Sigmoid colon (tissue), 7 donors: ENCODE measurements at places on chromosomes 16 and 17. TPM values are rescaled to one million over a fixed set of nuclear protein-coding genes. Genes with fewer than 3 reads are reported as not detected.

DNA sequence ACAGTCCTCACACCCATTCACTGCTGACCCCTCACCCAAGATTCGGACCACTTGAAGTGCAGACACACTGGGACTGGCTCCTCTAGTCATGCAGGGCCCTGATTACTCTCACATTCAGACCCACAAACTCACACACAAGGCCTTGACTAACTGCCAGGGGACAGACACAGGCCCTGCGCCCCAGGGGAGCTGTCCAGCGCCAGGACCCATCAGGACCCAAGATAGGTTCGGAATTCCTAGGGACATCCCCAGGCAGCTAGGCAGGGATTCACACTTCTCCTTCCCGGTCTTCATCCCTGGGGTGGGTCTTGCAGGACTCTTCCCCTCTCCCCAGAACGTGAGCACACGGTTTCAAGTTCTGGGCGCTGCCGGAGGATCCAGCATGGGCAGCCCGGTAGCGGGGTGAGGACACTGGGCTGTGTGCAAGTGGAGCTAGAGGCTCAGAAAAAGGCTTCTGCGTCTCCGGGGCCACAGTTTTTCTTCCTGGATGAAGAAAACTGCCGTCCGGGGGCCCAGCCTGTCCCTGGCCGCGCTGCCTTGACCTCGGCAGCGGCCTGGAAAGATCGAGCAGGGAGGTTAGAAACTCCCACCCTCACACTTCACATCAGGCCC lies 1.6 kb downstream of the SEZ6 start:
- DNase-seq = no peak

GRCh38 chr17:57861000-57861789 lies 11.4 kb upstream of the MRPS23 start:
- DNase-seq = peak; percentile 85

- peak; percentile 38 for DNase-seq
These were observed 24.7 kb downstream of the NTAN1 start for GRCh38 chr16:15031179-15031578.

- peak; percentile 25 for DNase-seq
These were observed 178.9 kb downstream of the TMEM132E start for GRCh38 chr17:34758316-34758715.

- no peak for DNase-seq
These were observed 32.5 kb downstream of the UBE2O start for GRCh38 chr17:76420356-76421043.

DNA sequence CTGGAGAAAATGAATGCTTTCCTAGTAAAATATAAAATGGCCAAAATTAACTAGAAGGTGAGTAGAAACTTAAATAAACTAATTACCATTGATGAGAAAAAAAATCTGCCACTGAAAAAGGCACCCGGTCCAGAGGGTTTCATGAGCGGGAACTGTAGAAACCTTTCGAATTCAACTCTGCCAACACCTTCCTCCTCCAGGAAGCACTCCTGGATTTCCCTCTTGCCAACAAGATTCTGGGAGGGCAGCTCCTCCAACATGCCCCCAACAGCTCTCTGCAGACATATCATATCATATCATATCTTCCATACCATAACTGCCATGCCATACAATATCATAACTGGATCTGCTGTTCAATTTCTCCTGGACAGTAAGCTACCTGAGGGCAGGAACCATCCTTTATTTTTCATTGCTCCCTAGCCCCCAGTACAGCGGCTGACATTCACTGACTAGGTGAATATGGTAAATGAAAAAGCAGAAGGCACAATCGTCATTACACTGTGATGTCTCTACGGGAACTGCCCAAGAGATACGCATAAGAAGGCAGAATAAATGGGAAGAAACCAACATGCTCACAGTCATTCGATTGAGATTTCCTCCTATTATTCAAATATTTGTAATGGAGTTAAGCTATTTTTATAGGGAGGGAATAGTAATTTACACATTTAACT lies 9.2 kb downstream of the ARHGAP27 start:
- no peak for DNase-seq

GRCh38 chr16:58418601-58419000 lies 26.3 kb downstream of the GINS3 start:
- no peak for DNase-seq

The OR4D2 gene
- polyA plus RNA-seq = not detected

The SYNRG gene
- 7.4 TPM for polyA plus RNA-seq

The TPSD1 gene
- 0.71 TPM for polyA plus RNA-seq

The SLC2A4 gene
- 7.9 TPM for polyA plus RNA-seq

The NDE1 gene
- polyA plus RNA-seq = 11.3 TPM

The MMP2 gene
- polyA plus RNA-seq = 47.1 TPM

The WNK4 gene
- 14.4 TPM for polyA plus RNA-seq
